ENCODE measurements at places on chromosomes 16 and 17.
A peak's percentile ranks its signal among the peaks of the same experiment; 100 is the strongest.

- DNase-seq: no peak
These were observed 68.7 kb downstream of the WSCD1 start for GRCh38 chr17:6138761-6139446.

DNA sequence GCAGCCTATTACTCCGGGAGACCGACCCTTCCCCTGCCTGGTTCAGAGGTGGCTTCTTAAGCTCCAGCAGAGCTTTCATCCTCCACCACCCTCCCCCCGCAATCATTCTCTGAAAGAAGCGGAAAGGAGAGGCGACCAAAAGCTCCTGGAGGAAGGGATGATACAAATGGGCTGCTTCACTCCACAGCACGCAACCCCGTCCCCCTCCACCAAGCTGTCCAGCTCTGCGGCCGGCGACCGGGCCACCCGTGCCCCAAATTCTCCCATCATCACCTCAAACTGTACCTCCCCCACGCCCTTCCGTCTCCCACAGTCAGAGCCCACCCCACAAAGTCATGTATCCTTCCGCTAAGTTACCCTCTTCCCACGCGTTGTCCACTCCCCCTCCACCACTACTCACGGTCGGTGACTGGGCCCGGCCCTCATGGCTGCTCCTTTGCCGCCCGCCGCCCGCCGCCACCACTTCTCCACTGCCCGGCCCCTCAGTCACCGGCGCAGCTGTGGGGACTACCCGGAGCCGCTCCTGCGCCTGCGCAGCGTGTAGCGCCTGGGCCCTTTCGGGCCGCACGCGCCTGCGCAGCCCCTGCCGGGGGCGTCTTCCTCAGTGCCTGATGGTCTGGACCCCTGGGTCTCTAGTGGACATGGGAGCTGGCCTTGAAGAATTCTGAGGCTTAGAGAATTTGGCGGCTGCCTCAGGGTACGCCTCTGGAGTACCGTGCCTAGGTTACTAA, at the start of gene FAM222B:
FAM222B (minus strand) TSS at position 509 of the 731 bp plus-strand sequence. CDS start 76,123 bp downstream, outside the sequence.
- DNase-seq: peak; percentile 99

GRCh38 chr16:2296661-2297505, 29.0 kb upstream of the RNPS1 start:
- DNase-seq: no peak

- no peak for DNase-seq
These were observed 83.7 kb downstream of the DNAH17 start for GRCh38 chr17:78493450-78493849.

DNA sequence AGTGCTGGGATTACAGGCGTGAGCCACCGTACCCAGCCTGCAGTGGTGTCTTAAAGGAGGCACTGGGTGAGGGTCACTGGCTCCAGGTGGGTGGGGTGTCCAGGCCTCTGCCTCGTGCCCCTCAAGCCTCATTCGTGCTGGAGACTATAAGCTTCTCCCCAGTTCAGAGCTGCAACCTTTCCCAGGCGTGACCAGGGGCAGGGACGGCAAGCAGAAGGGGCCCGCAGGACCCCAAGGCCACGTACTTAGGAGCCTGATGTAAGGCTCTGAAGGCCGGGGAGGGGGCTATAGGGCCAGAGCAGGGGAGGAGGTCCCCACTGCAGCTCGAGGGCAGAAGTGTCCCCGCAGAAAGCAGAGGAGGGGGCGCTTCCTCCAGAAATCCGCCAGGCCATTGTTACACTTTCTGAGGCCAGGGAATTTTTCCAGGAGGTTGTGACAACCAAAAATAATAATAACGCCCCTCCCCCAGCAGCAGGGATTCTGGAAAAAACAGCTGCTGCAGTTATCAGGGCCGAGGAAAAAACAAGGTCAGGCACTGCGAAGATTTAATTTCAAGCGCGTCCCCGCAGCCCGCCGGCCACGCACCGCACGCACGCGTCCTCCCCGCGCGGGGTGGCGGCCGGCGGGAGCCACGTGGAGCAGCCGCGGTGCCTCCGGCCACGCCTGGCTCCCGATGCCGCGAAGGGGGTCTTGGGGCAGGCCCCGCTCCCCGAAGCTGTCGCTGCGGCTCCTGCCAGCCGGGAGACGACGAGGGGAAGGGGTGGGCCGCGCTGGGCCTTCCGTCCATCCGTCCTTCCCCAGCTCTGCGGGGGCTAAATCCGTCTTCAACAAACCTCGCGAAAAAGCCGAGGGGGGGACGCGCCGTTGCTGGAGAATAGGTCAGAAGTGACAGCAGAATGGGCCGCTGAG, 45.8 kb upstream of the SLC38A10 start:
- DNase-seq: no peak

DNA sequence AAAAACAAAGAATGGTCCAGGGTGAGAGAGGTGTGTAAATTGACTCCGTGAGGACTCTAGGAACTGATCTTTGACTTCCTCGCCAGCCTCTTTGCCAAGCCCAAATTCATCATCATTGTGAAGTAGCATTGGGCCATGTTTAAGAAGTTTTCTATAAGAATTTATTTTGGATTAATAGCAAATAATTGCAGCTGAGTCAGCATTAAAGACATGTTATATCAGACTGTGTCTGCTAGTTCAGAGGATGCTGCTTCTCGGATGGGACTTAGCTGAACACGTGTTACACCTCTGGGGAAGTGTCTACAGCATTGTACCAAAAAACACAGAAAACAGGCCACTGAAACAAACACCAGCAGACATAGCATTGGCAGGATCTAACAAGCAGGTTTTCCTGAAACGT, 366.6 kb downstream of the CDH13 start:
- DNase-seq: no peak

GRCh38 chr17:72792771-72793170, 299.7 kb downstream of the SLC39A11 start:
- DNase-seq: no peak

DNA sequence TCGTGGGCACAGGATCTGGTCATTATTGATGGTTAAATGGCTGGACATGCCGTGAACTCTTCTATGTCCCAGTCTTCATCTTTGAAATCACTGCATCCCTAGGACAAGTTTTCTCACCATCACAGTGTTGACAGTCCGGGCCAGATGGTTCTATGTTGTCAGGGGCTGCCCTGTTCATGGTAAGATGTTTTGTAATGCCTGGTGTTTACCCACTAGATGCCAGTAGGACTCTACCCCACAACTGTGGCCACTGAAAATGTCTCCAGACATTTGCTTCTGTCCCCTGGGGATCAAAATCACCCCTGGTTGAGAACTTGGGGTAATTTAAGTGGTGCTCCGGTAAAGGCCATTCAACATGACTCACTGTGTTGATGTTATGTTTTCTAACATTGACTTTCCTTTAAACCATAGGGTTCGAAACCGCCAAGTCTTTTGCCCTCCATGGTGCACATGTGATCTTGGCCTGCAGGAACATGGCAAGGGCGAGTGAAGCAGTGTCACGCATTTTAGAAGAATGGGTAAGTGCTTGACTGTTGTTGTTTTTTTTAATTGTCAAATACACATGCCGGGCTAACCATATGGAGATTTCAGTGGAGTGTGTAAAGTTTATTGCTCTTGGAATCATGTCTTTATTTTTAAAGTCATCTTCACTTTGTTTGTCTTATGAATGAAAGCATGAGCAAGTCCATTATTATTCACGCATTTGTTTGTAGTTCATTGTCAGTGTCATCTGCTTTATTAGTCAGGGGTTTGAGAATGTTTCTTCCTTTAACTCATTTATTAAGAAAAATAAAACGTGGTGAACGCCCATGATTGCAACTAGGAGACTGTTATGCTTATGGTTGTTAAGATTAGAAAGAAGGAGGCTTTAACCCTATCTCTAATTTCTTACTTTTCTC, 64.6 kb downstream of the WWOX start:
- no peak for DNase-seq

GRCh38 chr17:78684026-78684425, 98.0 kb downstream of the CYTH1 start:
- no peak for DNase-seq

GRCh38 chr17:2022647-2023240, 2.4 kb downstream of the RTN4RL1 start:
- DNase-seq: no peak

DNA sequence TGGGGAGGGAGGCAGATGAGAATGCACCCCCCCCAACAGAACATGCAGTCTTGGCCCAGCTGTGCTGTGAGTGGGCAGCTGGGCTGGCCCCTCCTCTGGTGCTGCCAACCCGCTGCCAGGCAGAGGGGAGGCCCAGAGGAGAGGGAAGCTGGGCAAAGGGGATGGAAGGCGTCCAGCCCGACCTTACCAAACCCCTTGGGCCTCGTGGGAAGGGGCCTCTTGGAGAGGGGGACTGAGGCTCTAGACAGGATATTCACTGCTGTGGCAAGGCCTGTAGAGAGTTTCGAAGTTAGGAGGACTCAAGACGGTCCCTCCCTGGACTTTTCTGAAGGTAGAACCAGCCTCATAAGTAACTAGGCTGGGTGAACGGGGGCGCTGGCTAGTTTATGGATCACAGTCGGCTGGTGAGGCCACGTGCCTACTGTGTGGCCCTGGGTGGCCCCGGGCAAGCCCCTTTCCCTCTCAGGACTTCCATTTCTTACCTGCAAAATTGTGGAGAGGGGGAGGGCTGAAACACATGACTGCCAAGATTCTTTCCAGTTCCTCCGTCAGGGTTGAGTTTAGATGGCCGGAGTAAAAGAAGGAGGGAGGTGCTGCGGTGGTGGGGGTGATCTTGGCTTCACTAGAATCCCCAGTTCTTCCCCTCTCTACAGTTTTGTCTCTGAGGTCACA, 857 bp upstream of the STAT5A start:
- no peak for DNase-seq

- DNase-seq: no peak
These were observed 42.8 kb downstream of the PKD1 start for GRCh38 chr16:2092866-2093265.

DNA sequence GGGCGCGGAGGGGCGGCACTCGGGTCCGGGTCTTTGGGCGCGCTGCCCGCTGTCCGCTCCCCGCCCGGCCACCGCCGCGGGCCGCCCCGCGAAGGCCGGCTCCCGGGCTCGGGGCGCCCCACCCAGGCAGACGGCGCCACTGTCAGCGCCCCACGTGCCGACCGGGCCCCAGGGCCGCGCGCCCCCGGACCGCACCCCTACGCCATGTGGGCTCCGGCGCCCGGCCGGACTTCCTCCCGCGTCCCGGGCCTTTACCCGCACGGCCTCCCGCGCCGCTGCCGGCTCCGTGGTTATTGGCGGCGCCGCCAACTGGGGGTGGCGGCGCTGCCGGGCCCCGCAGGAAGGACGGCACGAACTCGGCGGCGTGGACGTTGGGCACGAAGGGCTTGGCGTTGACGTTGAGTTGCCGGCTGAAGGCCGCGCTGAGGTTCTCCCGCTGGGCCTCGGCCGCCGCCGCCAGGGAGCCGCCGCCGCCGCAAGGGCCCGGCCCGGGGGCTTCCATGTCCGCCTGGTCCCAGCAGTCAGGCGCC, 577 bp downstream of the GSPT1 start:
- DNase-seq: peak; percentile 45

- DNase-seq: no peak
These were observed 19.2 kb downstream of the NDUFAF8 start for GRCh38 chr17:81258292-81258691.
